Stimulated activated CD8-positive, alpha-beta memory T cell treated with anti-CD3 and anti-CD28 coated beads, Interleukin-15, amount 100 ng/mL, for 1 hour (primary cell): ENCODE measurements at places on chromosomes 6 and 20.

- no peak for DNase-seq
These were observed 33.2 kb upstream of the OCSTAMP start for GRCh38 chr20:46583411-46584214.

DNA sequence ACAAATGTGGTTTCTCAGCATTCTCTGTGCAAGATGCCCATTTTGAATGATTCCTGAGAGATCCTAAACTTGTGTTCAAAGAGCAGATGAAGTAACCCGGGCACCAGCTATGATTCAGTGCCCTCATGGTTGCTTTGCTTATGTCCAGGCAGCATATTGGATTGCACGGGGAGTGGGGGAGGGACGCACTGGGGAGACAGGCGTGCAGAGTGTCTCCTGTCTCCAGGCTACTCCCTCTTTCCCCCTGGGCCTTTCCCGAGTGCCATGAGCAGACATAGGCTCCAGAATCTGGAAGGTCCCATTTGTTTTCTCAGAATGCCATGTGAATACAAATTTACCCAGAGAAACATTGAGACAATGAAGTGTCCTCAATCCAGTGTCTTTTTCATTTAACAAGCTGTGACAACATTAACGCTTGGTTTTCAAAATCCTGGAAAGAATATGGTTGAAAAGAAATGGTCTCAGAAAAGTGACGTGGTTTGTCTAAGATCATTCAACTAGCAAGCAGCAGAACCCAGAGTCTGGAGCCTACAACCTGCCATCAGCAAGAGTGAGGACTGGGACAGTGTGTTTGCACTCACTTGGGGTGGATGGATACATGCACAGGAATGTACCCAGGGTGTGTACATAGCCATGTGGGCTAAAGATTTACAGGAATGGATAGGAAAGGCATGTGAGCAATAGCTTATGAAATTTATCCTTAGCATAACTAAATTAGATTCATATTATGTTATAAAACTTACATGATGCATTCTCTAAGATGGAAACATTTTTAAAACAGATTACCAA, 4.2 kb downstream of the SYNDIG1 start:
- DNase-seq: no peak

GRCh38 chr20:43328697-43329096, 129.0 kb upstream of the SRSF6 start:
- DNase-seq: no peak

- DNase-seq: no peak
These were observed 401.2 kb upstream of the MANEA start for GRCh38 chr6:95175927-95176675.

DNA sequence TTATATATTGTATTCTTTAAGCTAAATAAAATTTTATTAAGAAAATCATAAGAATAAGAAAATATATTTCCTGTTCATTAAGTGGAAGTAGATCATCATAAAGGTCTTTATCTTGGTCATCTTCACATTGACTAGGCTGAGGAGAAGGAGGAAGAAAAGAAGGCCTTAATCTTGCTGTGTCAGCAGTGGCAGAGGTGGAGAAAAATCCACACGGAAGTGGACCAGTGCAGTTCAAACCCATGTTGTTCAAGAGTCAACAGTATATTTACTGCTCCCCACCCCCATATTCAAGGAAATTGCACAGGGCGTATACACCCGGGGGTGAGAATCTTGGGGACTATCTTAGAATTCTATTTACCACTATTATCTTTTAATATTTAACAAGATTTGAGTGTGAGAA, 178.6 kb upstream of the SCGN start:
- no peak for DNase-seq

GRCh38 chr20:49030954-49031619, 15.0 kb upstream of the CSE1L start:
- no peak for DNase-seq

DNA sequence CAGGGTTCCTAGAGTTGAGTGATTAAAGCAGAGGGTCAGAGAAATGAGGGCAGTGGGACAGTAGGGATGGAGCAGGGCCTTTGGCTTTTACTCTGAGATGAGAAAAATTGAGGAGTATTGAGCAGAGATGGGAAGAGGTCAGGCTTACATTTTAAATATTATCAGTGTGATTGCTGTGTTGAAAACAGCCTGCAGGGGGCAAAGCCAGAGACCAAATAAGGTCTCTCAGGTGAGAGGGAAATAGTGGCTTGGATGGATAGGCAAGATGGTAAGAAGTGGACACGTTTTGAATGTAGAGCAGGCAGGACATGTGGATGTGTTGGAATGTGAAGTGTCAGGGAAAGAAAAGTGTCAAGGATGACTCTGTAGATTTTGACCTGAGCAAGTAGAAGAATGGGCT, 105.0 kb upstream of the MAP3K7 start:
- DNase-seq: no peak

GRCh38 chr6:131400054-131400778, 172.8 kb upstream of the ARG1 start:
- no peak for DNase-seq

DNA sequence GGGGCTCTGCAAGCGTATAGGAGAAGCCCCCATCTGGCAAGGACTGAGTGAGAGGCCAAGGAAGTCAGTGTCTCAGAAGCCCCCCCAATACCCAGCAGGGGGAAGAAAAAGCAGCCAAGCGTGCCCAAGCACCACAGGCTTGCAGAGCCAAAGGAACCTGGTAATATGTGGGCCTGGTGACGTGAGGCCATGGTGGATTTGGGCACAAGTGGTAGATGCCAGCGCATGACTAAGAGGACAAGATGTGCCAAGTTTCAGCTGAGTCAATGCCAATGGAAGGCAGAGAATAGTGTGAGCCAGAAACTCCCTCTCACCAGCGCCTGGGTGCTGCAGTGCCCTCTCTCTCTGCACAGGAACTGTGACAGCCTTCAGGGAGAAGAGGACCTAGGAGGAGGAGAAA, 110.0 kb downstream of the QRSL1 start:
- DNase-seq: no peak

- DNase-seq: no peak
These were observed 518.1 kb downstream of the TFAP2A start for GRCh38 chr6:9896806-9897205.

DNA sequence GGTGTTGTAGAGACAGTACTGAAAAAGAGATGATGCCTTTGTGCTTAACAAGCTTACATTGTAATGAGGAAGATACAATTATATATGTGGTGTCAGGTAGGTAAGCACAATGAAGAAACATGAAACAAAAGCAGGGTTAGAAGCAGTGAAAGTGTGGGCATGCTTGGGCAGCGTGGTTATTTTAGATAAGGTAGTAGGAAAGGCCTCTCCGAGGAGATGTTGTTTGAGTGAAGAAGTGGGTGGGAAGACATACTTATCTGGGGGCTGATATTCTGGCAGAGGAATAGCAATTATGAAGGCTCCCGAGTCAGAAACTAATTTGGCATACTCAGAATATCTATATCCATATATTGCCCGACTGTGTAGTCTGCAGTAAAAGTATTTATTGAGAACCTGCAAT, 4.7 kb downstream of the CDKAL1 start:
- DNase-seq: no peak

- DNase-seq: no peak
These were observed 582.4 kb downstream of the PHF3 start for GRCh38 chr6:64217721-64218620.

DNA sequence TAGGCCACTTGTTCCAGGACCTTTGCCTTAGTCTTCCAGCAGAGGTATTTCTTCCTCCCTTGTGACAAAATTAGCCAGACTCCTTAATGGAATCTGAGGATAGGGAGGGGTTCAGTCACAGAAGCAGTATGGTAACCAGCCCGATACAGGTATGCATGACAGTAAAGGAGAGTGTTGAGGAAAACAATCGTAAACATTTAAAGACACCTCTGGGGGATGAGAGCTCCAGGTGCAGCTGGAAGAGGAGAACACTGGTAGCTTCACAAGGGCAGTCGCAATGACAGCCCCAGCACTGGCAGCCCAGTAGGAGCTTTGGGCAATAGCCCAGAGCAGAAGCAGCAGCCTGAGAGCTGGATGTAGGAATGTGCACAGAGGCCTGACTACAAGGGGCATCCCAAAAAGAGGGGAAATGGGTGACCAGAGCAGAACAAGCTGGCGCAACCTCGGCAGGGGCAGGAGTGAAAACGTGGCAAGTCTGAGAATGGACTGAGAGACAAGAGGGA, 344.9 kb upstream of the JAG1 start:
- no peak for DNase-seq

GRCh38 chr6:32153564-32154513, at the start of gene PPT2:
Gene PPT2, plus strand, starts transcription at chr6:32154141. Its CDS starts 454 bp downstream, at chr6:32154595.
- peak; percentile 58 for DNase-seq

- no peak for DNase-seq
These were observed 120.2 kb upstream of the RAB32 start for GRCh38 chr6:146423452-146423851.

GRCh38 chr6:88612631-88613030, 350.8 kb downstream of the RNGTT start:
- DNase-seq: no peak

DNA sequence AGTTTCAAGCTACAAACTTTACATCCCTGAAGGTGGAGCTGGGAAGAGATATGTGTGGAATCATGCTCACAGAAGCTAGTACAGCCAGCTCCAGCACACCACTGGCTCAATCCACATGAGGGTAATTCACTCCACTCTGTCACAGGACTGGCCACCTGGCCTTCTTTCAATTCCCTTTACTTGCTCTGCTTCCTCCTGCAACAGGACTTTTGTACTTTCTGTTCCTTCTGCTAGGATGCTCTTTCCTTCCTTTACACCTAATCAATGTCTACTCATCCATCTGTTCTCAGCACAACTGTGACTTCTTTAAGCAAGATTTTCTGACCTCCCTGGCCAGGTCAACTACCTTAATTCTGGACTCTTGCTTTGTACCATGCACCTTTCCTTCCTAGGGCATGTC, 39.4 kb upstream of the MYB start:
- no peak for DNase-seq

DNA sequence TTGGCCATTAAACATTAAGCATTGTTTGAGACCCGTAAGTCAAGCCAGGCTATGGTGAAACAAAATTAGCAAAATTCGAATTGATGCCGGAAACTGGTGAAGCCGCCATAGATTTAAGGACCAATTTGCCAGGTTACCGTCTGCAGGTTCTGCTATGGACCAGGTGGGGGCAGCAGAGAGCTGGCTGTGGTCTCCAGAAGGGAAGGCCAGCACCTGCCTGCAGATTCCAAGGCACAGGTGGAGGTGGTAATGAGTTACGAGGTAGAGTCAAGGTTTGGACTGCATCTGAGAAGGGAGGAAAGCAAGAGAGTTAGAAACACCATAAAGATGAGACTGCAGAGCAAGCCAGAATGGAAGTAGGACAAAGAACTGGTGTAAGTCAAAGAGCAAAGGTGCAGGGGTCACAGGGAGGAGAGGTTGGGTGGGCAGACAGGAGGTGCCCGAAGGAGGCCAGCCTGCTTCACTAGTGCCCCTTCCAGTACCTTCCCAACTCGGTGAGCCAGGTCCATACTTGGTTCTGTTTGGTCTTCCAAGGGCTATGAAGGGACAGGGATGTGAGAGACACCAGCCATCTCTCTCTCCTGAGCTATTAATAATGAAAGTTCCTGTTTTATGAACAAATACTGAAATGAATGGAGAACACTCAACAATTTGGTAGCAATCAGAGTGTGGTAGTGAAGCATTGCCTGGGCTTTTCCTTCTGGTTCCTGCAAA, 131.6 kb upstream of the ESR1 start:
- DNase-seq: peak; percentile 6

GRCh38 chr6:36247693-36248092, 22.2 kb upstream of the PNPLA1 start:
- no peak for DNase-seq

DNA sequence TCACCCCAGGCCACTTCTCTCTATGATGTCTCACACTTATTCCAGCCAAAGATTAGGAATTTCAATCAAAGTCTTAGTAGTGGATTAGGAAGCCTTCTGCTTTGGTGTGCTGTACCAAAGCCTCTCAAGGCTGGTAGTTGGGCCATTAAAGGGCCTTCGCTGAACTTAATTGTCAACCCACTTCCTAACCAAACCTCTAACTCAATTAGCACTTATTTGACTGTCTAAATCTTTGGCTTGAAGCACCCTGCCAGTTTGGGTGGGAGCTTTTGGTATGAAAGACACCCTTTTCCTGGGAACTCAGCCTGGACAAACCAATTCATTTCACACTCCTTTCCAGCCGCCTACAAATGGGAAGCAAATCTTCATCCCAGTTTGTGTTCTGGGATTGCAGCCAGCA, 81.5 kb downstream of the BMP2 start:
- no peak for DNase-seq

- DNase-seq: peak; percentile 22
These were observed 17.8 kb upstream of the HSF2 start for GRCh38 chr6:122381494-122382265.

DNA sequence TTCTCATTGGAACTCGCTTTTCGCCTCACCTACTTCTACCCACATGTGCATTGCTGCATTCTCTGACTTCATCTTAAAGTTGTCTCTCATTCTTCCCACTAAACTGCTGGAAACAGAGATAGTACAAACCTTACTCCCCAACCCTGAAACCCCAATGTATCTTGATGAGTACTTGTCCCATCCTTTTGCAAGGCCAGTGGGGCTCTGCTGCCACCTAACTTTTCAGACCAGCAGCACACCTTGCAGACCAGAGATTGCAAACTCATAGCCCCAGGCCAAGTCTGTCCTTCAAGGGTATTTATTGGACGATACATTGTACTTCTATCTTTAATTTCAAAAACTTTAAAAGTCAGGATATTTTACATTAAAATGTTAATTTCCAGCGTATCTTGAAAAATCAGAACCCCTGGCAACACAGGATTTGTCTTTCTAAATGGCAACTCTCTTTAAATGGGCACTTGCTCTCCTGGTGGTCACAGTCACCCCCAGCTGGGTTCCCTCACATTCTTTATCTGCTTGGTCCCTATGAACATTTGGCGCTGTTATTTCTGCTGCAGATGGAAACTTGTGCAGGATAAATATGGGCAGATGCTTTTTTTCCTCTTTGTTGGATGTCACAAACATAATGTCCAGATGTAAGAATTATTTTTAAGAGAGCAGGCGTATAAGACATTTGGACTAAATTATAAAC, 83.9 kb downstream of the SOD2 start:
- DNase-seq: no peak

DNA sequence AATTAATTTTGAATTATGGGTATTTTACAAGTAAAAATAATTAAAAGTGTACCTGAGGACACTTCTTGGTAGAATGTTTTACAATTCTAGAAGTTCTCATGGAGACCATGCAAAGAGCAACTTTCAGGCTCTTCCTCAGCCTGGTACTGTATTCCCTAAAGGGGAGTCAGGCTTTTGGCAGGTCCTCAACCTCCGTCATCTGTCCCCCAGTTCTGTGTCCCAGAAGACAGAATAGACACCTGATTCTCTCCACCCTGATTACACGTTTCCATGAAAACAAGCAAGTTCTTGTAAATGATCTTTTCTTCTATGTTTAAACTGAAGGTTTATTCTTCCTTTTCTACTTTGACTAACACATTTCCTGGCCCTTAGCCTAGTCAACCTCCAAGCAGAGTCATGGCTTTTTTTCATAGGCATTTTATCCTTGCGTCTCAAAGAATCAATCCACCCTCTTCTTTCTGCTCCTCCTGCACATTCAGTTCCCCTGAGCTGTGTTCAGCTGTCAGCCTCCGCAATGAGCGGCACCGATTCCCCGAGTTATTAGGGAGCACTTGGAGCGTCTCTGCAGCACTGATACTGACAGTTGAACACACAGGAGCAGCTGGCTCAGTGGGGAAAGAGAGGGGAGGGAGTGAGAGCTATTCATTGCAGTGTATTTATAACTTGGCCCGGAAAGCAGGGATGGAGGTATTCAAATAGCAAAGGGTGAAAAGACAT, 1082.4 kb upstream of the MAP3K7 start:
- DNase-seq: no peak
